G401 (cell line): ENCODE measurements at places on chromosomes 7 and 10. TPM values are rescaled to one million over a fixed set of nuclear protein-coding genes. Genes with fewer than 3 reads are reported as not detected.

SPDYE2B gene
- total RNA-seq: not detected in 2 replicates

PARD3 gene
- total RNA-seq: 55.1 and 61.9 TPM in 2 replicates

LRRC17 gene
- 0.58 and 2.1 TPM in 2 replicates for total RNA-seq

CTBP2 gene
- 85.3 and 98.5 TPM in 2 replicates for total RNA-seq

COG5 gene
- 25.4 and 65.3 TPM in 2 replicates for total RNA-seq

EIF4EBP2 gene
- total RNA-seq: 14.3 and 22.5 TPM in 2 replicates

LIPN gene
- not detected in 2 replicates for total RNA-seq
